ENCODE measurements at places on chromosomes 13 and 19.

DNA sequence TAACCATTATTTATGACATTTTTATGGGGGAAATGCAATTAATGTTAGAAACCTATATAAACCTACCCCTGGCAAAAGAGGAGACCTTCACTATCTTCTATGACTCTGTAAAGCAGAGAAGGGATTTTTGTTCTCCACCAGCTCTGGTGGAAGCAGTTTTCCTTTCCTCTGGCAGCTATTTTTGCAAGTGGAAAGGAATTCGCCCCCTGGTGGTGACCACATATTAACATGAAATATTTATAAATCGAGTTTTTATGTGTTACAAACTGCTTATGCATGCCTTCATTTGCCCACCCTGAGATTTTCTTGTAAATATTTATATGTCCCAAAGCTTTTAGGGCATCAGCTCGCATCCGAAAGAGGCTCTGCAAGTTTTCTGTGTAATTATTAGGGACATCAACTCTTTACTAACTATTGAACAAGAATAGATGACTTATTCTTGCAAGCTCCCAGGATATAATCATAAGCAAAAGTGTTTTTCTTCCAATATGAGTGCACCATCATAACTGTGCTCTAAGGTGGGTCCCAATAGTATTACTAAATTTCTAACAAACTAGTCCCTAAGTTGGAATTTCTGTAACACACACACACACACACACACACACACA is 62.4 kb downstream of the SERTM1 start:
- peak; percentile 83 for DNase-seq

GRCh38 chr19:13613447-13613846 is 107.2 kb upstream of the CACNA1A start:
- peak; percentile 87 for DNase-seq

GRCh38 chr13:48151363-48152161 is 56.7 kb upstream of the MED4 start:
- no peak for DNase-seq

- no peak for DNase-seq
Measured at GRCh38 chr19:36125557-36125956, 10.3 kb downstream of the TBCB start.

GRCh38 chr19:5665781-5666513 is 14.4 kb downstream of the MICOS13 start:
- DNase-seq: peak; percentile 56

- DNase-seq: no peak
Measured at GRCh38 chr19:31952693-31953092, 392.7 kb upstream of the ZNF507 start.

- no peak for DNase-seq
Measured at GRCh38 chr19:18191640-18192062, 1.4 kb upstream of the MPV17L2 start.

DNA sequence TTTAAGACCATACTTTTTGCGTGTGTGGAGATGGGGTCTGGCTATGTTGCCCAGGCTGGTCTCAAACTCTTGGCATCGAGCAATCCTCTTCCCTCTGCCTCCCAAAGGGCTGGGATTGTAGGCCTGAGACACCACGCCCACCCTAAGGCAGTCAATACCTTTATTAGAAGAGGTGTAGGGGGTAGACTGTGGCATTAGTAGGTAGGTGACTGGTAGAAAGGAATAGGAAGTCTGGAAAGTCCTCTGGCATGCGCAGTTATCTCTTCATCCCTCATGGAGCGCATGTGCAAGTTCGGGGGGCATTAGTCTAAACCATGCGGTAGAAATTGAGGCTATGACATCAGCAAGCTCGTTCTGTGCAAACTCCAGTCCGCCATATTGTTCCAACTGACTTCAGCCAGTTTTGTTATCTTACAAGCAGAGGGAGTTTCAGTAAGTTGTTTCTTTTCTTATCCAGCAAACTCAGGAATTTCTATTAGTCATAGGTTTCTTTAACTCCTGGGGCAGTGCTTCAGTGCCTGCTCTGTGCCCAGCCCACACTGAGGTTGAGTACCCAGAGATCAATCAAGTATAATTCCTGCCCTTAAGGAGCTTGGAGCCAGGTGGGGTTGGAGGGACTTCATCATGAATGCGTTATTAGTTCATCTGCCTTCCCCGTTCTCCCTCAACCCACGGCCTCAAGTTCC is 7.3 kb upstream of the RANBP3 start:
- no peak for DNase-seq

GRCh38 chr13:48510698-48511097 is 22.2 kb downstream of the RCBTB2 start:
- no peak for DNase-seq

DNA sequence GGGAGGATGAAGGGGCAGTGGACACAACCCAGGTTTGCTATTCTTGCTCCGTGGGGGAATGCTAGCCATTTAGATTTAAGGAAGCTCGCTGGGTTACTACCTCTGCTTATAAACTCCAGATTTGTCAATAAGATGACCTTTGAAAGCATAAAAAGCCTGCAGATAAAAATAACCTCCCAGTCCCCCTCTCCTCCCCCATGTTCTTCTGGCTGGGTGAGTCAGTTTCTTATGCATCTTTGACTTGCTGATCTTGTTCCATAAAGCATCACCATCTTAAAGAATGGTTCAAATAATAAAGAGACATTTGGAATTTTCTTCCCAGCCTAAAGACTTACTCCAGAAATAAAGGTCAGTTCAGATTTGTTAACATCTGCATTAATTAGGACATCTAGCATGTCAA is 118.3 kb upstream of the RNF113B start:
- DNase-seq: no peak

GRCh38 chr13:48993150-48993549 is 17.4 kb downstream of the FNDC3A start:
- DNase-seq: no peak

GRCh38 chr13:73129023-73129422 is 70.2 kb downstream of the KLF5 start:
- no peak for DNase-seq

DNA sequence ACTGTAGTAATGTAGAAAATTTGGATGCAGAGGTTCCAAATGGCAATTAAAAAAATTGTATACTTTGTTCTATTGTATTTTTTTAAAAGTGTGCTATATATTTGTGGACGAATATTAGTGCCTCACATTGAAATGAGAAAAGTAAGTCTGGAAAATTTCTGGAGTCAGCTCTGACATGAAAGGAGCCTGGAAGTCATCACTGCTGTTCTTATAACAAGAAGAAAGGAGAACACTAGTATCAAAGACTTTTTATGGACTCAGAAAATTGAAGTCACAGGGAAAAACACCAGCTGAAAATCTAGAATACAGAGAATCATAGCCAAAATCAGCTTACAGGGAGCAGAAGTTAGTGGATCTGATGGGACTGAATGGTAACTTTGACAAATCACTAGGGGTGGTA is 1450.7 kb upstream of the SPRY2 start:
- DNase-seq: no peak
